NCI-H82 (cell line): ENCODE measurements at places on chromosomes 12 and 14.

DNA sequence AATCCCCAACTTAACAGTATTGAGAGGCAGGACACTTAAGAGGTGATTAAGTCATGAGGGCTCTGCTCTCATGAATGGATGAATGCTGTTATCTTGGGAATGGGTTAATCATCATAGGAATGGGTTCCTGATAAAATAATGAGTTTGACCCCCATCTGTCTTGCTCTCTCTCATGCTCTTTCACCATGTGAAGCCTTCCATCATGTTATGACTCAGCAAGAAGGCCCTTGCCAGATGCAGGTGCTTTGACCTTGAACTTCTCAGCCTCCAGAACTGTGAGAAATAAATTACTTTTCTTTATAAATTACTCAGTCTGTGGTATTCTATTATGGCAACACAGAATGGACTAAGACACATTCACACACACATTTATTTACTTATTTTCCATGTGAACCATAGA lies 89.0 kb upstream of the PPM1H start:
- DNase-seq, result peak; percentile 39

GRCh38 chr12:85057370-85057963 lies 21.3 kb downstream of the LRRIQ1 start:
- peak; percentile 81 for DNase-seq

DNA sequence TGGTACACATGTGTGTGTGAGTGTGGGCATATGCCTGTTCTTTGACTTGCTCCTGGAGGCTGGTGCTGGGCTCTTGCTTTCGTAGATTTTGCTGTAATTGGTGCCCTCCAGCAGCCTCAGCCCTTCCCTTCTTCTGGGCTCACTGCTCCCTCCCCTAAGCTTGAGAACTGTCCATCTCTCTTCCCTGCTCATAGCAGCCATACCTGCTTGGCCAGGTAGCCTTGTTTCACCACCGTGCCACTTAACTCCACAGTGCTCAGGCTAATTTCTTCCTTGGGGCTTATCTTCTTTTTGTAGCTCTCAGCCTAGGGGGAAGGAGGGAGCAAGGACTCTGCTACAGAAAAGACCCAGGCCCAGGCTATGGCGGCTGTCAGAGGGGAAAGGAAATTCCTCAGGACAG lies 19.8 kb downstream of the PLEK2 start:
- no peak for DNase-seq

- peak; percentile 37 for DNase-seq
Observed at GRCh38 chr14:91029456-91030217, 30.8 kb downstream of the RPS6KA5 start.
